Esophagus mucosa (tissue), 1 donor: ENCODE measurements at places on chromosomes 6 and 20. TPM values are rescaled to one million over a fixed set of nuclear protein-coding genes. Genes with fewer than 3 reads are reported as not detected.
A peak's percentile ranks its signal among the peaks of the same experiment; 100 is the strongest.

The LCA5 gene
- total RNA-seq = 0.80 TPM

The CALHM5 gene
- 0.12 TPM for total RNA-seq

The SAMD10 gene
- total RNA-seq = 5.7 TPM

The ENPP3 gene
- total RNA-seq = 0.24 TPM

The MUCL3 gene
- total RNA-seq = 1.00 TPM

The CTAGE9 gene
- total RNA-seq = not detected

The ADGRF5 gene
- 2.5 TPM for total RNA-seq

The TBC1D22B gene
- 10.0 TPM for total RNA-seq

The RAET1L gene
- total RNA-seq = 30.4 TPM

The ARMC2 gene
- 2.0 TPM for total RNA-seq

The NEU1 gene
- total RNA-seq = 17.9 TPM

The CDH26 gene
- 1.3 TPM for total RNA-seq

DNA sequence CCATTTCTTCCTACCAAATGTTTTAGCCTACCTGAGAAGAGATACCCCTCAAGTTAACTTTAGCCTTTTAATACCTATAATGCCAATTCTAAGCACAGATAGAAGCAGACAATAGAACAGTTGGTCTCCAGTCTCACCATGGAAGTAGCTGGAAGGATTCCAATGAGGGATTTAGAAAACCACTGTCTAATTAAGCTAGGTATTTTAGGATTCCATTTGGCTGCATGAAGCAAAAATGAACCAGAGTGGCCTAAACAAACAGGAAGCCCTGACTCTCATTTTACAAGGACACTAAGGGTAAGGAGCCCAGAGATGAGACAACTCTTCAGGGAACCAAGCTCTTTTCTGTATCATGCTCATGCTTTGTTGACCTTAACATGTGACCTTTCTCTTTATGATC is 199.2 kb downstream of the ALDH8A1 start:
- ATAC-seq = no peak

GRCh38 chr20:45339799-45340198 is 8.4 kb downstream of the SDC4 start:
- no peak for ATAC-seq

DNA sequence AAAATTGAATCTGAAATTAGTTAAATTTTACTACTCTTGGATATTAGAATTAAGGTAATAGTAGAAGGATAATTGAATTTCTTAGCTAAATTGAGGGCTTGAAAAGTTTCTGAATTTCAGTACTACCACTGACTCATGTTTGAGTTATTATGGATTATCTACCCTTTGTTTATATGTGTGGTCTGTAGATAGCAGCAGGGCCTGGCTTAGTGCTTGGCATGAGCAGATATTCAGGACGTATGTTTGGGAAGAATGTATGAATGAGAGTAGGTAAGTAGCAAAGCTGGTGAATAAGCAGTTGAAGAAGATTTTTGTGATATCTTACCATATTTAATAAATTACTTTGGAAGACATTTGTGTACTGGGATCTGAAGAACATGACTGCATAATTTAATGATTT is 152.7 kb downstream of the MACROD2 start:
- ATAC-seq = no peak

DNA sequence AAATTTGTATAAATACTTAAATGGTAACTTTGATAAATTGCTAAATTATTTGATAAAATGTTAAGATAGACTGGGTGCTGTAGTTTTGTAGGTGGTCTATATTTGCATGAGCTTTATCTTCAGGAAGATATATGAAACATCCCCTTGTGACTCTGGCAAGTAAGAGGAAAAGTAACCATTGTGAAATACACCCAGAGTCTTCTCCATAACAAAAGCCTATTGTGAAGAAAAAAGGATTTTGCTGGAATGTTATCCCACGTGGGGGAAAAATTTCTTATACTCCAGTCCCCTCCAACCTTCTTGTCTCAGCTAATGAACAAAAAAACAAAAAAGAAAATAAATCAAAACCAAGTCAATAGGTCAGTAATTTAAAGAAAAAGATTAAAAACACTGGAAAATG is 600.7 kb downstream of the HDGFL1 start:
- ATAC-seq = no peak

DNA sequence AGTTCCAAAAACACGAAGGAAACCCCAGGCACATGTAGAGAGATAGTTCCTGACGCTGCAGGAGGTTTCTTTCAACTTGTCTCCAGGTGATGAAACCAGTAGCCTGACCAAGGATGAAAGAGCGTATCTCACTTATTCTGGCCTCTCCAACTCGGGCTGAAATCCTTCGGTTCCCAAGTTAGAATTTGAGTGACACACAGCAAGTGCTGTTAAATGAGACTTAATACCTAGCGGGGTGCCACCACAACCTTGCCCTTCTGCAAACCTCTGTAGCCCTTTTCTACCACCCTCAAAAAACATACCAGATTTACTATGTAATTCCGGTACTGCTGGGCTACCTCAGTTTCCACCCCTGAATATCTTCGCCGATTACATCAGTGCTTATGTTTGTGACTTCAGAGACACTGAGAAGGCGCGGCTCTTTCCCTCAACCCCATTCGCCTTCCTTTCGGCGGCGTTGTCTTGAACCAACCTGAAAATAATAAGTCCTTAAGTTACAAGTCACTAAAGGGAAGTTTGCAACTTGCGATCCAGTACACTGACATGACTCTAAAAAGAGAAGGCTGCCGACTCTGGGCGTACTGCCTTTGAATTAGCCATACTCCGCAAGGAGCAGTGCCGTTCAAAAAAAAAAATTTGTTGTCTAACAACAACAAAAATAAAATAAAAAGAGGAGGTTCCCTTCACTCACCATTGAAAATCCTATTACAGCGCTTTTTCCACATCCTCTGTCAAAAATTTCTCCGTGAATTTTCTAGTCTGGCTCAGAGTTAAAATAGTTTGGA is 194.9 kb upstream of the ZNF184 start:
- ATAC-seq = no peak

- peak; percentile 89 for ATAC-seq
These were observed 5.9 kb downstream of the PTPRA start for GRCh38 chr20:2879146-2879545.

- peak; percentile 26 for ATAC-seq
These were observed 142.2 kb upstream of the ATXN1 start for GRCh38 chr6:16903470-16903869.

GRCh38 chr6:142938510-142938909 is 6.5 kb downstream of the HIVEP2 start:
- no peak for ATAC-seq

GRCh38 chr20:40991181-40991889 is 37.3 kb upstream of the TOP1 start:
- peak; percentile 75 for ATAC-seq

- ATAC-seq = no peak
These were observed 382.7 kb downstream of the UTRN start for GRCh38 chr6:144667532-144668503.

- ATAC-seq = no peak
These were observed 108.8 kb upstream of the RAB32 start for GRCh38 chr6:146434732-146435390.

- peak; percentile 78 for ATAC-seq
These were observed 701.8 kb upstream of the FLRT3 start for GRCh38 chr20:15039088-15039752.

DNA sequence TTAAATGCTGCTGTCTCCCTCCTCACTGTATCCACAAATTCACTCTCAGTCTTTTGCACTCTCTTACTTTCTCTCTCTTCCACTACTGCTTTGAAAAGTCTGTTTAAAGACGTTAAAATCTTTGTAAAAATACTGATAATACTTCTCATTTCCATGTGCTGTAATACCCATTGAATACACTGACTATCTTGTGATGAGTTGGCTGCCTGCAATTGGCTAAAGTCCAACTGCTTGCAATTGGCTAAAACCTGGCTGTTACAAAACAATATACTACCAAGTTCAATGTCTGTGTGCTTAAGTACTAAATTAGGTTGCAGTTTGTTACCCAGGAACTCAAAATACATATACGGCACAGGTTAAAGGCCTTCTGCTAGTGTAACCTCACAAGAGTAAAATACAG is 264.8 kb downstream of the THBS2 start:
- no peak for ATAC-seq

DNA sequence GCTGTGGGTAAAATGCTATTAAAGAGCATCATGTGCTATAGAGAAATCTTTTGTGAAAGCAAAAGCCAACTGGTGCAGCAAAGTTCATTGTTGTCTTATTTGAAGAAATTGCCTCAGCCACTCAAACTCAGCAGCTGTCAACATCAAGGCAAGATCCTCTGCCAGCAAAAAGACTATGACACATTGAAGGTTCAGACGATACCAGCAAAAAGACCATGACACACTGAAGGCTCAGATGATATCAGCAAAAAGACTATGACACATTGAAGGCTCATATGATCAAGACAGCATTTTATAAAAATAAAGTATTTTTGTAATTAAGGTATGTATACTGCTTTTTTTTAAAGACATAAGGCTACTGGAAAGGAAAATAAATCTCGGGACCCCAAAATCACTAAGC is 118.4 kb upstream of the RUNX2 start:
- ATAC-seq = no peak

- no peak for ATAC-seq
These were observed 89.5 kb downstream of the UBE3D start for GRCh38 chr6:82976179-82976578.

DNA sequence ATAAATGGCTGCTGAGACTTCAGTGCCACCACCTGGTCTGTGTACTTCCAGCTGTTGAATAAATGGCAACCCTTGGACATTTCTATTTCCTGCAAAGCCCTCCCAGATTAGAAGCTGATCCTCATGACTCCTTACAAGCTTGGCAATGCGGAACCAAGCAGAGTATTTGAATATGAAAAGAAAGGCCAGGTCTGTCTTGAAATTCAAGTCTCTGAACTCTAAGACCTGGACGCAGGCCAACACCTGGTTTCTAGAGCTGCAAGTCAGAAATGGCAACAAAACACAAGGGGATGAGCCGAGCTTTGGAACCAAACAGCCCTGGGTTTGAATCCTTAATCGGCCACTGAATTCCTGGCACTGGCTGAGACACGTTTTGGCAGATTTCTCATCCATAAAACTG is 353.4 kb downstream of the PTPRT start:
- ATAC-seq = peak; percentile 69

DNA sequence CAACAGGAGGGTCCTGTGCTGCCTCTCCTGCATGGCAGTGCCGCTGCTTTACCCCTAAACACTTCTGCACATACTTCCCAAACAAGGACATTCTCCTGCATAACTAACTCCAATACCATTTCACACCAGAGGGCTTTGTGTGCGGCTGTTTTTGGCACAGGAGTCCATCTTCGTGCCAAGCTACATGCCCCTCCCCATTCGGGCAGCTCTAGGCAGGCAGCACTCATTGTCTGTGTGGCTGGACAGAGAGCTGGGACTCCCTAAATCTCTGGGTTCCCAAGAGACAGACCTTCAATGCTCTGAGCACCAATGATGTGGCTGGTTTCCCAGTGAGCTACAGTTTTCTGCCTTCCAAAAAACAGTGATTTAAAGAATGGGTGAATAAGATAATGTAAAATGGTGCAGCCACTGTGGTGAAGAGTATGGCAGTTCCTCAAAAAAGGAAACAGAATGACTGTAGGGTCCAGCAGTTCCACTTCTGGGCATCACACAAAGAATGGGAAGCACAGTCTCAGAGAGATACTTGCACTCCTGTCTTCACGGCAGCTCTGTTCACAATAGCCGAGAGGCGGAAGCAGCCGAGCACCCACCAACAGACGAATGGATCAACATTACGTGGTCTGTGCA is 80.3 kb upstream of the DUSP22 start:
- no peak for ATAC-seq

DNA sequence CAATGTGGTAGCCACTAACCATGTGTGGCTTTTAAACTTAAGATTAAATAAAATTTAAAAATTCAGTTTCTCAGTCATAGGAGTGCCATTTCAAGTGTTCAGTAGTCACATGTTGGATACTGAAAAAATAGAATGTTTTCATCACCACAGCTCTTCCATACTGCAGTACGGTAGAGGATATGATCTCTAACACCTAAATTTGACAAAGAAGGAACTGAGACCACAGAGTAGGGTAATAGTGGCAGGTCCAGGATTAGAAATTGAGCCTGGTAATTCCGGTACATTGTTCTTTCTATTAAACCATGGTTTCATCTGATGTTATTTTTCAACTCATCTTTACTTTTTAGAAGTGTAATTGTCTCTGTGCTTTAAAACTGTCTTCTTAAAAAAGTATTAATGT is 104.0 kb downstream of the CD2AP start:
- no peak for ATAC-seq

DNA sequence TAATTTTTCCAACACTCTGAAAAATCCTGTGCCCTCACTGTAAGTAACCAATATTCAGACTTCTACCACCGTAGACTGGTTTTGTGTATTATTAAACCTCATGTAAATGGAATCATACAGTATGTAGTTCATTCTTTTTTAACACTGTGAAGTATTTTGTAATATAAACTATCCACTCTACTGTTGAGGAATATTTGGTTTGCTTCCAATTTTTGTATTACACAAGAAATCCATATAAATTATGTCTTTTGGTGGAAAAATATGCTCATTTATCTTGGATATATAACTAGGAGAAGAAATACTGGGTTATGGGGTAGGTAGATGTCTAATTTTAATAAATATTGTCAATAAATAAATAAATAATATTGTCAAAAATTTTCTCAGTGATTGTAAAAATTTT is 116.8 kb downstream of the CHD6 start:
- no peak for ATAC-seq

- no peak for ATAC-seq
These were observed 1.4 kb upstream of the MARCKS start for GRCh38 chr6:113855500-113856374.

GRCh38 chr6:105317607-105318533 is 85.0 kb downstream of the PREP start:
- ATAC-seq = no peak

- ATAC-seq = no peak
These were observed 483.9 kb downstream of the RFPL4B start for GRCh38 chr6:112831022-112831421.

- peak; percentile 89 for ATAC-seq
These were observed 189.4 kb upstream of the PREP start for GRCh38 chr6:105592329-105592728.

DNA sequence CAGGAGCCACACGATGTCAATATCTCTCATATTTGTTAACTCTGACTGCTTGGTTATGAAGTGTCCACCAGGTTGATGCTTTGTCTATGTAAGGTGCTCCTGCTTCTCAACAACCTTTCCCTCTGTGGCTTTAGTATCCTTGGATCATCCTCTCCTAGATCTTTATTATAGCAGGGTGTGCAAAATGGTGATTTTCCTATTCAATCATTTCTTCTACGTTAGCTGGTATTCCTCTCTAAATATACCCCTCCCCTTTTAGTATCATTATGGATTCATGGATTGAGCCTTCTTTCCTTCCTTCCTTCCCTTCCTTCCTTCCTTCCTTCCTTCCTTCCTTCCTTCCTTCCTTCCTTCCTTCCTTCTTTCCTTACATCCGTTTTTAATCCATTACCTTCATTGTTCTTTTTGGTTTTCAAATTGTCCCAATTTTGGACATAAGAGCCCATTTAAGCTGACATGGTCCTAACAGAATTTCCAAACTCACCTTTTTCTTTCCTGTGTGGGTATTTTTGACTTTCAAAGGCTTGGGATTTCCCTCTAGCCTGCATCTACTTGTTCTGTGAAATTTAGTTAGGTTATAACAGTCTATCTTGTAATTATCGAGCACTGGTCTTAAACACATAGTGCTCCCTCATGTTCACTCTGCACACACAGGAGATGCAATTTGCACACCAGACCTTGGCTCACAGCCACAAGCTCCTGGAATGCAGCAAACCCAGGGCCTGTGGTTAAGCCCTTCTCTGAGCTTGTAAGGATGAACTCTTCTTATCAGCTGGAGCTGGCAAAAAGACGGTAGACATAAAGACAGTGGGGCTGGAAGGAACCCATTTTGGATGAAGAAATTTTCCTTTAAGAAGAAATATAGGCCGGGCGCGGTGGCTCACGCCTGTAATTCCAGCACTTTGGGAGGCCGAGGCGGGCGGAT is 109.9 kb downstream of the SLC24A3 start:
- no peak for ATAC-seq

GRCh38 chr6:125597411-125598253 is 151.8 kb upstream of the HEY2 start:
- ATAC-seq = peak; percentile 72
